ENCODE measurements at places on chromosomes 16 and 17.

DNA sequence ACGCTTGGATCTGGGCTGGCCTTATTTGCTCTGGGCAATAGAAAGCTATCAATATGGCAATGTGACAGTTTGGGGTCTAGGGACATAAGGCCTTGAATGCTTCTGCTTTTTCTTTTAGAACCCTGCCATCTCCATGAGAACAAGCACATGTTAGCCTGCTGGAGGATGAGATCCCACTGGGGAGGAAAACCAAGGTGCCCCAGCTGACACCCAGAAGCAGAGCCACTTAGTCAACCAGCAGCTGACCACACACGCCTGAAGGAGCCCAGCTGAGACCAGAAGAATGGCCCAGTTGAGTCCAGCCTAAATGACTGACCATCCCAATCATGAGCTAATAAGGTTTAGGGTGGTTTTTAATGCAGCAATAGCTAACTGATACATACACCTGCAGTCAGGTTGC, 171.2 kb downstream of the AHSP start:
- no peak for DNase-seq

DNA sequence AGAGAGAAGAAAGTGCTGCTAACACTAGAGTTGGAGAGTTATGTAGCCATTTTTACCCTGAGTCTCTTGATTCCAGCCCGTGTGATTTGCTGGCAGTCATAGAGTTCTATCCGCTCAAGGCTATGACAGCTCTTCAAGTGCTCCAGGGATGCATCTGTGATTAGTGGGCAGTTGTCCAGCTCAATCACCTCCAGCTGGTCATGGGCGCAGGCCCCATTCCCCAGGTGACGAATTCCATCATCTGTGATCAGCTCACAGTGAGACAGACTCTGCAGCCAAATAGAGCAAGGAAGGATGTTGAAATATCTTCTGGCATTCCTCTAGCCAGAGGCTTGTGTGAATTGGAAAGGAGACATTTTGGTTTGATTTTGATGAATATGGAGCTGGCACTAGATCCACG, 38.4 kb upstream of the STAC2 start:
- no peak for DNase-seq

- DNase-seq: no peak
Measured at GRCh38 chr17:921161-921560, 58.4 kb downstream of the NXN start.

DNA sequence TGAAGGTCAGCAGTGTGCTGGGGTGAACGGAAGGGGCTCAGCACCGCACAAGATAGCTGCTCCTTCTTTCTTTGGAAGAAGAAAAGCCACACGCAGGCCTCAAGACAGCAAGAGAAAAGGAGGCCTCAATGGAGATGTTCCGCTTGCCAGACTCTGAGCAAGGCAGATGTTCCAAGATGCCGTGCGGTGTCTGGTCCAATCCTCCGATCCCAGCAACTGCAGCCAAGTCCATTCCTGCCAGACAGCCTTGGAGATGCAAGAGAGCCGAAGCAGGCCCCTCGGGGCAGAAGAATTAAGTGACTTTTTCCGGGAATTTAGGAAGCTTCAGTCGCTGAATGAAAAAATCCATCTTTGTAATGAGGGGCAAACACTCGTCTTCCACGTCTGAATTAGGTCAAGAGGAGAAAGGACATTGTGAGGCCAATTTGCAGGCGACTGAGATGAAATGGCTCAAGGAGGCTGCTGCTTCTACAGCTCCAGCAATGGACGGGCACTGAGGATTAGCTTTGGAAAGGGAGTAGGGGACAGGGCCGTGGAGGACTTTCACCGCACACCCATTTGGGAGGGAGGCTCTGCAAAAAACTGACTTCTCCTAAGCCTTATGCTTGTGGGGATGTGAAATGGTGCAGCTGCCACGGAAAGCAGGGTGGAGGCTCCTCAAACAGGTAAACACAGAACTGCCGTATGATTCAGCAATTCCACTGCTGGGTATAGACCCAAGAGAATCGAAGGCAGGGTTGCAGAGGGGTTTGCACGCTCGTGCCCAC, 44.7 kb downstream of the RPH3AL start:
- DNase-seq: no peak

DNA sequence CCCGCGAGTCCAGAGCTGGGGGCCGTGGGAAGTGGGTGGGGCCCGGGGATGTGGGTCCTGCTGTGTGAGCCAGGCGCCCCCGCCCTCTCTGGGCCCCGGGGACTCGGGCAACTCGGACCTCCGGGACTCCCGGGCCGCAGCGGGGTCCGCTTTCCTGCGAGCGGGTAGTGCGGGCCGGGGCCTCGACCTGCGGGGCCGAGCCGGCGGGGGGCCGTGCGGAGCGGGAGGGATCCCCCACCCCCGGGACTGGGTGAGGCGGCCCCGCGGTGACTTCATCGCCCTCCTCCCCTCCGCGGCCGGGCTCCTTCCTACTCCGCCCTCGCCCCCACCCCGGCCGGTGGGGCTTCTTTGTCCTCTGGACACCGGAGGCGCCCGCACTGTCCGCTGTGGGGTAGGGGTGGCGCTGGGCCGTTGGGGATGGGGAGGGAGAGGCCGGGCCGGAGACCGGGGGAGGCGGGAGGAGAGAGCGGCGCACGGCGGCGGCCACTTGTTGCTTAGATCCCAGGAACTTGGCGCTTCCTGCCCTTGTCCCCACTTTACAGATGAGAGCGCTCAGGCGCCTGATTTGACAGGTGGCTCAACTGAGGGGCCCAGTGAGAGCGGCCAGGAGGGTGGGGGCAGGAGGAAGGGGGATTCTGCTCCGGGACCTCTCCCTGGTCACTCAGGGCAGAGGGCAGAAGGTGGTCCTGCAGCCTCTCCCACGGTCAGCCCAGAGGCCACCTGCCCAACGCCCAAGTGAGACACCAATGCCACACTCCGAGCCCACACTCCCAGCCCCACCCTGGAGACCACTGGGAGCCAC, 874 bp downstream of the CMTM3 start:
- DNase-seq: no peak

DNA sequence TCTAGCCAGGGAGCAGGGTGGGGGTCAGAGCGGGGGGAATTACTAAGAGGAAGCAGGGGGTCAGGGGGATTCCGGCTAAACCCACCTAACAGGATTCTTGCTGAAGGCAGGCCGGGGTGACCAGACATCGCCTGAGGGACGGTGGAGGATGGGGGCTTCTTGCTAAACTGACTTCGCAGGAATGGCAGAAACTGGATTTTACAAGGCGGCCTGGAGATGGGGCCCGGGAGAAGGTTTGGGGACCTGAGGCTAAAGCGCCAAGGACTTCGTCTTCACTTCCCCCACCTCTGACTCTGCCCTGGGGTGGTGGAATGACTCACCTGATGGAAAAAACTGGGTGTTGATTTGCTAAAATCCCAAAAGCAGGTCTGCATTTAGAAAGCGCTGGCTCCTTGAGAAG, 23.5 kb downstream of the LGALS3BP start:
- DNase-seq: no peak

DNA sequence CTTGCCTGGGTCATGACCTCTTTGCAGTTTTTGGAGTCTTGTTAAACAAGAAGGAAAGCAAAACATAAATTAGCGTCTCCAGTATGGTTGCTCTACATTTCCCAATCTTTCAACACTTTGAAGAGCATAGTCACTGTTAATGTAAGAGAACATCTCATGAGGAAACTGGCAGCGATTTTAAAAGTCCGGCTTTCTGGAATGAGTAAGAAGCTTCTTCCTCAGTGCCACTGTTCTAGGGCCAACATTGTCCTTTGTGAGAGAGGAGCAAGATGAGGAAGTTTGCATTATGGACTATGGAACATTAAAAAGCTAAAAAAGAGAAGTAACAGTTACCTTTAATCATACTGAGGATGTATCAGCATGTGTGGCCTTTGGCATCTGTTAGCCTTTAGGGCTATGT, 73.1 kb downstream of the WNT3 start:
- DNase-seq: no peak
